ENCODE measurements at places on chromosomes 3 and 15.

DNA sequence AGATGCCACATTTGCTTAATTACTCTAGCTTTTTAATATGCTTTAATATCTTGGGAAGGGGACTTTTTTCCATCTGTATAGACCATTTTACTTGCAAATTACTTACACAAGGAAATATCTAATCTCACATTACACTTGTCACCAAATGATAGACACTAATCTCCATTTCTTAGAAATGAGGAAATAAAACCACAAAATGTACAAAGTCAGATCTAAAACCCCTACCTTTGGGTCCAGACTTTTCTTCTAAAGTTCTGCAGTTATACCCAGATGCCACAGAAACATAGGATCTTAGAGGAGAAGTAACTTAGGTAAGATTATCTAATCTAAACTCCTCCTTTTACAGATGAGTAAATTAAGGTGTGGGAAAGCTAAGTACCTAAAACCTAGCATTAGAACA lies 44.3 kb downstream of the CD200R1L start:
- DNase-seq = peak; percentile 46

DNA sequence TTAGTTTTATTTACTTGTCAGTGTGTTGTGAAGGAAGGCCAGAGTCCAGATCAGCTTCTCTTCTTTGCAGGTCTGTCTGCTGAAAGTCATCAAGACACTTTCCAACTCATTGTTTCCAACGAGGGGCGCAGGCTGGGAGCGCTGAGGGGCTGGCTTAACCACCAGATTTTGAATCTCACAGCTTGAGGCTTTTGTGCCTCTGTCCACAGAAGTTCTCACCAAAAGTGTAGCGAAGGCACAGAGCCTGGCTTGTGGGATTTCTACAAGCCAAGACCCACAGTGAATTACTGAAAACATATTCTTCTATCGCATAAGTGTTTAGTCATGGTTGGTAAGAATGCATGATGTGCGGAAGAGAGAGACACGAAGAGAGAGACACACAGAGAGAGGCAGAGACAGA lies 35.2 kb downstream of the BHLHE40 start:
- DNase-seq = no peak

GRCh38 chr3:7947930-7948329 lies 553.7 kb upstream of the LMCD1 start:
- no peak for DNase-seq

- no peak for DNase-seq
These were observed 27.8 kb downstream of the ARHGEF3 start for GRCh38 chr3:56773986-56774385.

DNA sequence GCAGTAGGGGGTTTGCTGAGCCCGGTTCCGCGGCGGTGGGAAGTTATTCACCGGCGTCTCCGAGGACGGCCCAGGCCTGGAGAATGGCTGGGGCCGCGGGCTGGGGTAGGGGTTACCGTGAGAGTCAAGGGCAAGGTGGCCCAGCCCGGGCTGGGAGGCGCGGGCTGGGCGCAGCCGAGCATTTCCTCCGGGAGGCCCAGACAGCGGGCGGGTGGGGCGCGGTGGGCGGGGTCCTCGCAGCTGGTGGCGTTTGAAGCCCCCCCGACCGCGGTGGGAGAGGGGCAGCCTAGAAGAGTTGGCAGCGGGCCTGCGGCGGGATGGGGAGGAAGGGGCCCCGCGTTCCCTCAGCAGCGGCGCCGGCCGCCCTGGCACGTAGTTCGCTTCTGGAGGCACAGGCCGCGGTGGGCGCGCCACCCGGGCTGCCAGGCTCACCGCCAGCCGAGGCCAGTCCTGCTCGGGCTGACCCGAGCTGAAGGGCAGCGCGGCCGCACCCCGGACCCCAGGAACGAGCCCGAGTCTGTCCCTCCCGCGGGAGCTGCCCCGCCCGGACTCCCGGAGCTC lies 960 bp upstream of the KLF13 start:
- DNase-seq = peak; percentile 83

DNA sequence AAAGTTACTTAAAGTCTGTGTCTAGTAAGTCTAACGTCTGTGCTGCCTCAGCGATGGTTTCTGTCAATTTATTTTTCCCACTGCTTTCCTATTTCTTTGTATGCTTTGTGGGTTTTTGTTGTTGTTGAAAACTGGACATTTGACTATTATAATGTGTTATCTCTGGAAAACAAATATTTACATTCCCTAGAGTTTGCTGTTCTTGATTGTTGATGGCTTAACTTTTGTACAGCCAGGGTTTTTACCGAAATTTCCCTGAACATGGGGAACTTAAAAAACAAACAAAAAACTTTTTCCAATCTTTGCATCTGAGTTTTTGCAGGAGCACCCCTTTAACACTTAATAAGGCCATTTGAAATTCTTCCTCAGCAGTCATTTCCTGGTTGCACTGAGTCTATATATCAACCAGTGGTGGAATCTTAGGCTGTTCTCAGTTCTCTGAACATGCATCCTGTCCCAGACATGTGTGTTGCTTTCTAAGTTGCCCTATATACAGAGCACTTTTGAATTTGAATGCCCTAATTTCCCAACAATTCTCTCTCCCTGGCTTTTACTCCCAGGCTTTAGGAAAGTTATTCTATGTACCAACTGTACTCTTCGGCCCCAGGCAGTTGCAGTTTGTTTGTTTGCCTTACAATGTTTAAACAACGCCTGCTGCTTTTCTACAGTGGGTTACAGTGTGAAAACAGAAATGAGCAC lies 11.8 kb upstream of the PIAS1 start:
- no peak for DNase-seq

All from hematopoietic multipotent progenitor cell treated with erythropoietin and hydrocortisone succinate and interleukin-3 and kit ligand, for 6 days (in vitro differentiated cells).